ENCODE measurements at places on chromosomes 1 and 21.

DNA sequence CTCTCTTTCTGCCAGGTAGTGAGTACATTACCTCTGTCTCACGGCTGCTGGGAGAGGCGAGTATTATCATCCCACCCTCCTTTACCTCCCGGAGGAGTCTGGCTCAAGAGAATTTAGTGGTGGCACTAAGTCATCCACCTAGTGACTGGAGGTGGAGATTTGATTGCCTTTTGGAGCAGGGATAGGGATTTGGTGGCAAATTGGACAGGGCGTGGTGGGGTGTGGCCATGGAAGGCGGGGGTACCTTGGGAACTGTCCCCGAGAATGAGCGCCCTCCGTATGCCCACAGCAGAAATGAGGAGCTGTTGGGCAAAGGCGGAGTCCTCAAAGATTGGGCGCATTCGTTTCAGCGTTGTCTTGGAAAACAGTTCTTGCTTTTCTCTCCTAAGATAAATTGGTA lies 32.1 kb upstream of the HMGN1 start:
- DNase-seq: no peak

DNA sequence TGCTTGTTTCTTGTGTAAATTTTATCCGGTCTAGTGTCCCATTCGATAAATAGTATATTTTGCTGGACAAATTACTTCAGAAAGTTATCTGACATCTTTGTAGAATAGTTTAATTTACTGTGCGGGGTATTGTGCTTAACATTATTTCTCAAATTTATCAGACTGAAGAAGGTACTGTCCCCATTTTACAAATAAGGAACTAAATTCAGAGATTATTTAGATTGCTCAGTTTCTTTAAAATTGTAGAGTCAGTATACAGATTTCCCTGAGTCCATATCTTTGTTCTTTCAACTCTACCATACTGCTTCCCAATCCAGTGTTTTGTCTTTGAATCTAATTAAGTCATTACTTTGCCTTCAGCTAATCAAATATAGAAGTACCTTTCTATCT lies 6.4 kb downstream of the ATP5PB start:
- DNase-seq: no peak

DNA sequence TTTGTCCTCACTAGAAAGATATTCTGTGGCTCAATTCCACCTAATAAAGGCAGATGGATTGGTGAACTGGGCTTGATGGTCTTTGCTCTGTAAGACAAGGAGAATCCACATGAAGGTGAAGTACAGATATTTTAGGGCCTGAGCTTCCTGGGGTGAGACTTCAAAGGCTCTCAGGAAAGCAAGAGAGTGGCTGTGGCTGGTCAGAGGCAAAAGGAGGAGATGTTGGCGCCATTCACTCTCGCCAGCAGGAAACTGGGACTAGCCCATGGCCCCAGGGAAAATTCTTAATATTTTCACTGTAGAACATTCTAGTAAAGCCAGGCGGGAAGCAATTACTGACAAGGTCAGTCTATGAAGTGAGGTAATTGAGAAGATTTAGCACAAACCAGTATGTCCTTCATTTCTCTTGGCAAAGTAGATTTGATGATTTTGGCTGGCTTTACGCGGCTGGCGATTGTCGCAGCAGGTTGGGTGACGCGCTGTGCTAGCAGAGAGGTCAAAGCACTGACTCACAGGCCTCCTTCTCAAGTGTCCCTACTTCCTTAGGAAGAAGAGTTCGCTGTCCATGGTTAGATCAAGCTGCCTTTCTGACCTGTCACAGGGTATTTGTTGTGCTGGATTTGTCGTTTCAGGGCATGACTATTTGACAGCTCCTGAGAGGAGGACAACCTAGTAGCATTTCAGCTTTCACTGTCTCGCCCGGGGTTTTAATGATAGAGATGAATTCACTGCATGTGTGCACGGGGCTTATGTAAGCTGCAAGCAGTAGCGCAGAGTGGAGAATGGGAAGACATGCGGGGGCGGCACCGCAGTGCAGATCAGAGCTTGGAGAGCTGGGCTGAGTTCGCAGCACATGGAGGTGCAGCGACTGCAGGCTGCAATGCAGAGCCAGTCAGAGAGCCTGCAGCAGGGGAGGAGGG lies 32.7 kb downstream of the XCL1 start:
- DNase-seq: no peak

DNA sequence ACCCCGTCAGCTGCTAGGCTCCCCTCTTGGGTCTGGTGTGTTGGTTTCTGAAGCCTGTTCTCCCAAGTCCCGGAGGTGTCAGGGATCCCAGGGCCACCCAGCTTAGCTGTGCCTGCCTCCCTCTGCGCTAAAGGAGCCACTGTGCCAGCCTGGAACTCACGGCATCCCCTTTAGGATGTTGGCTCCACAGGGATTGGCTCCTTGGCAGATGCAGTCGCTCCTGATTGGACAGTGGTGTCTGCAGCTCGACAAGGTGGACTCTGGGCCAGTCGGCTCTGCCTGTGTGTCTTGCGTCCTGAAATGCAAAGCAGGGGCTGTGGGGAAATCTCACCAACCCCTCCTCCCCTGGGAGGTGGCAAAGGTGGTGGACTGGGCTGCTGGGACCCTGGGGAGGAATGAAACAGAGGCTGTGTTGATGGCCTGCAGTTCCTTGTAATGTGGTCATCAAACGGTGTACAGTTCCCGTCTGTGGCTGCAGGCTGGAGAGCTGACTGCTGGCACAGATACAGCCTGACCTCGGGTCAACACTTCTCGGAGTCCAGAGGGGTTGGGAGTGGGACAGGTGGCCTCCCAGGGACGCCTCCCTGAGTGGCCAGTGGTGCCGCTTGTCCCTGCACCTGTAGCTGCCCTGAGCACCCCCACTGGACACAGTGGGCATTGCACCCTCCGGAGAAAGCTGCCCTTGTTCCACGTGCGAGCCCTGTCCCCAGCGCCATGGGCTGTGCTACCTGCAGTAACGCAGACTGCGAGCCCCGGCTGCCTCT lies 11.5 kb upstream of the KCNAB2 start:
- no peak for DNase-seq

DNA sequence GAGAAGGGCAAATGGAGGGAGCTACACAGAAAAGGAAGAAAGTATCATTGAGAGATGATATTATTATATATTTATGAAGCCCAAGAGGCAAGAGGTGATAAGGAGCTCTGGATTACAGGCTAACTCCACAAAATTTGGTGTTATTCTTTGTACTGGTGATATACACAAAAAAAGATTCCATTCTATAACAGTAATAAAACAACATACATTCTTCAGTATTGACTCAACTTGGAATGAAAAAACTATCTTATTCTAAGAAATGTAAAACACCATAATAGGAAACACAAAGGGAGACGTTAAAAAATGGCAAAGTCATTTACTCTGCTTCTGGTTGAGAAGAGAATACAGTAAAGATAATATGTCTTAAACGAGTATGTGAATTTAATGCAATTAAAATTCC lies 99.4 kb downstream of the TEX35 start:
- no peak for DNase-seq

DNA sequence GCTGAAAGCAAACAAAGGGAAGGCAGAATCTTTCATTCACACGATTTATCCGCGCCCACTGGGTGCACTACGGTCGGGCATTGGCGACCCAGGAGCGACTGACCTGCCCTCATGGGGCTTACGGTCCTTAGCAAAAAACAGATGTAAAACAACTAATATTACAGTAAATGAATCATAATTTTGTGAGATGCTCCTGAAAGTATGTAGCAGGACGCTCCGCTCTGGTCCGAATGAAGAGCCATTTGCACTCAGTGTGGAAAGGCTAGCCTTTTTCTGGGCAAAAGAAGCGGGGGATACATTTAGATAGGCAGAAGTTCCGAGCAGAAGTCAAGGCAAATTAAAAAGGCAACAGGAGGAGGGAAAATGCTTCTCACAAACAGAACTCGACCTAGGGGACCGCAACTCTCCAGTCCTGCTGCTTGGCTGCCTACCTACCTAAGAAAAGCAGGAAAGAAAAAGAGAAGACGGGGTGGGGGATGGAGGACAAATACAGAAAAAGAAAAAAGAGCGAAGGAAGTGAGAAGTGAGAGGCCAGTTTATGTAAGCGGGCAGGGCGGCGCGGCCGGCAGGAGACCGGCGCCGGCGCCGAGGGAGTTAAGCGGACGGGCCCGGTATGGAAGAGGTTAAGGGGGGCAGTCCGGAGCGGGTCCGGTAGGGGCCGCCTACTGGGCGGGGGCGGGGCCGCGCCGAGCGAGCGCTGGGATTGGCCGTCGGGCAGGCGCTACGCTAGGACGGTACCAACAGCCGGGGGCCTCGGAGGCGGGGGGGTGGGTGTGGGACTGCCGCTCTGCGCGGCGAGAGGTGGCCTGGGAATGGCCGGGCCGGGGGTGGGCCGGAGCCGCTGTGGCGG lies at the start of gene FAM20B:
Gene FAM20B, plus strand, starts transcription at position 770 of the 850 bp plus-strand sequence. CDS start 17,954 bp downstream, outside the sequence.
- DNase-seq: peak; percentile 82

DNA sequence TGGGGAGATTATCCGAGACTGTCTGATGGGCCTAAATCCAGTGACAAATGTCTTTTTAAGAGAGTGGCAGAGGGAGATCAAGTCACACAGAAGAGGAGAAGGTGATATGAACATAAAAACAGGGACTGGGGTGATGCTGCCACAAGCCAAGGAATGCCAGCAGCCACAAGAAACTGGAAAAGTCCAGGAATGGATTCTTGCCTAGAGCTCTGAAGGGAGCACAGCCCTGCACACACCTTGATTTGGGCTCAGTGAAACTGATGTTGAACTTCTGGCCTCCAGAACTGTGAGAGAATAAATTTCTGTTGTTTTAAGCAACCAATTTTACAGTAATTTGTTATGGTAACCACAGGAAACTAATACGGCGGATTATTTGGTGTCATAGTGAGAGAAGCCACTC lies 19.5 kb downstream of the CITED4 start:
- DNase-seq: no peak

Measured in DMS 273 treated with DMSO at 0.1 percent for 48 hours (cell line).